Activated CD4-positive, alpha-beta memory T cell treated with anti-CD3 and anti-CD28 coated beads for 36 hours (primary cell): ENCODE measurements at places on chromosomes 11 and 22. TPM values are rescaled to one million over a fixed set of nuclear protein-coding genes. Genes with fewer than 3 reads are reported as not detected.

MS4A6E gene
- total RNA-seq, result not detected

MMP10 gene
- total RNA-seq, result not detected

MIOX gene
- 0.39 TPM for total RNA-seq

DNA sequence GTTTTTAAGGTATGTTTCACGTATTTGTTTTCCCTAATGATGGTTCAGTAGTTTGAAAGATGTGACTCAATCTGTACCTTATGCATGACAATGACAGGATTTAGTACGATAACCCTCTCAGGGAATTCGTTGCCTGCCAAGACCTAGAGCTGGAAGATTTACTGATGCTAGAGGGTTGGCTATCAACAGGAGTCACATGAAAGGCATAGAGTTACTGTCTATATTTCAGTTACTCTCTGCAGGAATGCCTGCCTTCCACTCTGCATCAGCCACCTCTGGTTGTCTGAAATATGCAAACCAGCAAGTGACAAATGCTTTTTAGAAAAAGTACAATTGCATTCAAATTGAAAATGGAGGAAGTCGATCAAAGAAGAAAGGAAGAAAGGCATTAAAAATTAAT lies 276.3 kb upstream of the RAG2 start:
- no peaks in the 10 kb centered on the region for H3K27me3 ChIP-seq
- no peaks in the 10 kb centered on the region for H3K4me1 ChIP-seq
- no peak overlapping the region for H3K27ac ChIP-seq
- H3K36me3 ChIP-seq, result no peaks in the 10 kb centered on the region
- no peak overlapping the region for H3K4me3 ChIP-seq

- no peaks in the 10 kb centered on the region for H3K4me1 ChIP-seq
- no peaks in the 10 kb centered on the region for H3K36me3 ChIP-seq
- H3K27ac ChIP-seq, result no peak overlapping the region
- DNase-seq, result no peak
- no peak overlapping the region for H3K4me3 ChIP-seq
These were observed 46.6 kb downstream of the OTOG start for GRCh38 chr11:17593466-17594245.

DNA sequence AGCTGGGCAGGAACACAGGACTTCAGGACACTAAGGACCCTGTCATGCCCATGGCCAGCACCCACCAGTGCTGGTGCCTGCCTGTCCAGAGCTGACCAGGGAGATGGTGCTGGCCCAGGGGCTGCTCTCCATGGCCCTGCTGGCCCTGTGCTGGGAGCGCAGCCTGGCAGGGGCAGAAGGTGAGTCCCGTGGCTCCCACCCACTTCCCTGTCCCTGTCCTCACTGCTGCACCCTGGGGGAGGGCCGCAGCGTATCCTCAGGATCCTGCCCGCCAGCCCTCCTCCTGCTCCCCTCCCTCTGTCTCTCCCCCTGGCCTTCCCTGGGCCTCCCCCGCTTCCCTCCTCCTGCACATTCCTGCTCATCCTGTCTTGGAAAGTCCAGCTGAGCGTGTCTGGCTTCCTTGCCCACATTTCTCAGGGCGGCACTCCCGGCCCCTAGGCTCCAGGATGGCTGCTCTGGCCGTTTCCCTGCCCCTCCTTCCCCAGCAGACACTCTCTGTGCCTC lies 8.7 kb downstream of the CSF2RB start:
- no peak overlapping the region for H3K27ac ChIP-seq
- no peak overlapping the region for H3K4me3 ChIP-seq
- DNase-seq, result no peak
- H3K27me3 ChIP-seq, result peaks cover 11% of the 10 kb centered on the region
- no peaks in the 10 kb centered on the region for H3K36me3 ChIP-seq
- no peaks in the 10 kb centered on the region for H3K4me1 ChIP-seq

DNA sequence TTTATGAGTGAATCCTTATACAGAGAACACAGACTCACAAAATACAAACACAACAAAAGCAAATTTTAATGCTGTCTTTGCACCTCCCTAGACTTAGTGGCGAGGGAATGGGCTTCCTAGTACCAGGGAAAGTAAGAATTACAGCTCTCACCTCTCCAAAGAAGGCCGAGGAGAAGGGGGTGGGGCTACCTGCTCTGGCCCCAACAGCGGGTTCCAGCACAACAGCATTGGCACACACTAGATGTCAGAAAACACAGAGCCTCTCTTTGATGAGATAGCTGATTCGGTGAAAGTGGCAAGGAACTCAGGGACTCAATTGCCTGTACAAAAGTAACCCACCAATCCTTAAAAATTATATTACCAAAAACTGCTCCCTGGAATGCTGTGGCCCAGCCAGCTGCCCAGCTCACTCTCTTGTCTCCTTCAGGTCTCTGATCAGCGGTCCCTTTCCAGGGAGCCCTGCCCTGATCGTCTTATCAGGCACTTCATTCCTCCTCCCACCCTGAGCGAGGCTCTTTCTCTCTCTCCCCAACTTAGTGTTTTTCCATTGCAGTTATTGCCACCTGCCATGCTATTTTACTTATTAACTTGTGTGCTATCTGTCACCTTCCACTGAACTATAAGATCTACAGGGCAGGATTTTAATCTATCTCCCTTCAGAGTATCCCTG lies 30.7 kb downstream of the SPON1 start:
- DNase-seq, result no peak
- H3K4me1 ChIP-seq, result no peaks in the 10 kb centered on the region
- H3K4me3 ChIP-seq, result no peak overlapping the region
- no peaks in the 10 kb centered on the region for H3K27me3 ChIP-seq
- H3K27ac ChIP-seq, result no peak overlapping the region
- no peaks in the 10 kb centered on the region for H3K36me3 ChIP-seq

- no peaks in the 10 kb centered on the region for H3K36me3 ChIP-seq
- H3K27me3 ChIP-seq, result no peaks in the 10 kb centered on the region
- H3K4me3 ChIP-seq, result no peak overlapping the region
- no peak for DNase-seq
- H3K4me1 ChIP-seq, result no peaks in the 10 kb centered on the region
These were observed 997.8 kb upstream of the CHORDC1 start for GRCh38 chr11:91220476-91221202.

DNA sequence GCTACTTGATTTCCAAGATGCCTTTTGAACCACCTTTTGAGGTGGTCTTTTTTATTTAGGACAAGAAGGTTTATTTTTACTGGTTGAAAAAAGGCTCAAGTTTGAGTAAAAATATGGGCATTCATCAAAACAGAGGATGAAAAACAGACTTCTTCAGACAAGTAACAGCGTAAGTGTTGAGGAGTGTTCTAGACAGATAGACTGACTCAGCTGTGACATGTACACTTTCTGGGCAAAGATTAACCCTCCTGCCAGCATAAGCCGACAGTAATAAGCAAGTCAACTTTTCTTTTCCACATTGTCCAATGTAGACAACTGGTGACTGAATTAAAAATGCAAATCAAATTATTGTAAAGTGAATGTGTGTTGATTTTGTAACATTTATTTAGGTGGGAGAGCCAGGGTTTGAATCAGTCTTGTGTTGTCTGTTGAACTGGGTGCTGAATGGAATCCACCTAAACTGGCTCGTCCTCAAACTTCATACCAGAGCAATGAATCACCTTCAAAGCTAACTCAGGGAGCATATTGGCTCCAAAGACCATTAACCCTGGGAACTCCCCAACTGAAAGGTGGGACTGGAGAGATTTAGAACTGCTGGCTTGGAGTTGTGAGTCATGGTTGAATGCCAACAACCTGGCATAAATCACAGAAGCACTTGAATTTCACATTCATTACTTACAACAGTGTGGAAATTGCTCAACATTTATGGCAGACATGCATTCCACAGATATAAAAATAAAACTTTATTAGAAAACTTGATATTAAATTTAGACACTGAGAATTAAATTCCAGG lies 377.0 kb downstream of the ETS1 start:
- H3K27ac ChIP-seq, result no peak overlapping the region
- no peaks in the 10 kb centered on the region for H3K27me3 ChIP-seq
- H3K4me1 ChIP-seq, result peaks cover 5% of the 10 kb centered on the region
- H3K36me3 ChIP-seq, result peaks cover 1% of the 10 kb centered on the region
- no peak overlapping the region for H3K4me3 ChIP-seq

- H3K4me1 ChIP-seq, result no peaks in the 10 kb centered on the region
- no peak overlapping the region for H3K4me3 ChIP-seq
- H3K27me3 ChIP-seq, result peaks cover 2% of the 10 kb centered on the region
- no peak overlapping the region for H3K27ac ChIP-seq
- no peaks in the 10 kb centered on the region for H3K36me3 ChIP-seq
- no peak for DNase-seq
These were observed 191.5 kb upstream of the BLID start for GRCh38 chr11:122307476-122308035.

DNA sequence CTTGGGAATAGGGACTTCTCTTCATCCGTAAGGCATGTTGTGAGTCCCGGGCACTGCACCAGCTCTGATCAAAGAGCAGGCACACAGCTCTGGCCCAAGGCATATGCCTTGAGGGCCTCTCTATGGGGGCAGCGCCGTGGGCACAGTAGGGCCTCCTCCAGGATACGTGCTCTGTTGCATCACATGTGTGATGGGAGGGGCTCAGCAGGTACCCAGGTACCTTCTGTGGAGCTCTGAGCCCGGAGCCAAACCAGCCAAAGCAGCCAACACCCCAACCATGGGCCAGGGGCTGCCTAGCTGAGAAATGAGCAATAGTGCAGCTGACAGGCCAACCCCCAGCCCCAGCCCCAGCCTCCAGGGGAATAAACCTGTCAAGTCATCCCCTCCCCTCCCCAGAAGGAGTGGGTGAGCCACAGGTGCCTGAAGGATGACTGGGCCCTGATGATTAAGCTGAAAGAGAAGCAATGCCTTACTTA lies 79.7 kb upstream of the SHISAL1 start:
- peaks cover 4% of the 10 kb centered on the region for H3K27me3 ChIP-seq
- no peak for DNase-seq
- H3K4me1 ChIP-seq, result no peaks in the 10 kb centered on the region
- no peak overlapping the region for H3K27ac ChIP-seq
